ENCODE measurements at places on chromosomes 13 and 19.

- DNase-seq = peak; percentile 88
These were observed at the start of gene GPR183 for GRCh38 chr13:99307247-99307646. TSS of gene GPR183 (minus strand) at chr13:99307399. CDS start at chr13:99296145, 11,254 bp downstream.

- DNase-seq = no peak
These were observed 66.6 kb upstream of the C1QTNF9B start for GRCh38 chr13:23963947-23964346.

- DNase-seq = no peak
These were observed 1.2 kb downstream of the PRKCG start for GRCh38 chr19:53883231-53883661.

DNA sequence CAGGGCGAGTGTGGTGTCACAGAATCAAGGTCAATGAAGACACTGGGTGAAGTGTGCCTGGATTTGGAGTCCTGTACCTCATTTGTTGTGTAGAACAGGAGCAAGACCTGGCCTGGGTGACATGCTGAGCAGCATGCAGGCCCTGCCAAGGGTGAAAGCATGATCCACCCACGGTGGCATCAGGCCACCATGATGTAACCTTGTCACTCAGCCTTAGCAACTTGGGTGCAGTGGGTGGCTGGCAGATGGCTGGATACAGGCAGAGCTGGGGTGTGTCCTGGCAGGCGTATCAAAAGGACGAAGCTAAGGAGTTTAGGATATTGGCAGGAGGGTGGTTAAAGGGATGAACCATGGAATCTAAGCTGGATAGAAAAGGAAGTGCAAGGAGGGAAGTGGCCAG is 10.3 kb downstream of the THSD1 start:
- no peak for DNase-seq

GRCh38 chr19:46402725-46403124 is 10.6 kb downstream of the CCDC8 start:
- DNase-seq = no peak

- DNase-seq = no peak
These were observed 71.1 kb downstream of the UGGT2 start for GRCh38 chr13:95982144-95982543.

All from fibroblast of skin of back (primary cell).